Non-pigmented ciliary epithelial cell (primary cell): ENCODE measurements at places on chromosomes 2 and 18.

GRCh38 chr2:46837112-46837454 is 78.5 kb downstream of the MCFD2 start:
- DNase-seq = no peak

GRCh38 chr2:141569941-141570340 is 560.9 kb downstream of the LRP1B start:
- no peak for DNase-seq

DNA sequence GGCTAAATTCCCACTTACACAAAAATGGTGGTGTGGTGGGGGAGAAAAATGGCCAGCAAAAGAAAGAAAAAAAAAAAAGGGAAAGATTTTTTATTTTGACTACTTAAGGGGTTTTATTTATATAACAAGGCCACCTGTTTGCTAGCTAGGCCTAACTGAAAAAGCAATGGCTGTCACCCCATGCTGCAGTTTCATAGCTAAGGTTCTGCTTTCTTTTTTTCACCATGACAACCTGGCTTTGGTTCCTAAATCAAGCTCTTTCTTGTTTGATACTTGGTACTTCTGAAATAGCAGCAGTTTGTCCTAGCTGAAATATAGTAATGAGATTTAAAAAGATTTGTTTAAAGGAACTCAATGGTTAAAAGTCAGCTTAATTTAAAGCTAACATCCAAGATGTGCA is 433.2 kb upstream of the MEX3C start:
- no peak for DNase-seq

DNA sequence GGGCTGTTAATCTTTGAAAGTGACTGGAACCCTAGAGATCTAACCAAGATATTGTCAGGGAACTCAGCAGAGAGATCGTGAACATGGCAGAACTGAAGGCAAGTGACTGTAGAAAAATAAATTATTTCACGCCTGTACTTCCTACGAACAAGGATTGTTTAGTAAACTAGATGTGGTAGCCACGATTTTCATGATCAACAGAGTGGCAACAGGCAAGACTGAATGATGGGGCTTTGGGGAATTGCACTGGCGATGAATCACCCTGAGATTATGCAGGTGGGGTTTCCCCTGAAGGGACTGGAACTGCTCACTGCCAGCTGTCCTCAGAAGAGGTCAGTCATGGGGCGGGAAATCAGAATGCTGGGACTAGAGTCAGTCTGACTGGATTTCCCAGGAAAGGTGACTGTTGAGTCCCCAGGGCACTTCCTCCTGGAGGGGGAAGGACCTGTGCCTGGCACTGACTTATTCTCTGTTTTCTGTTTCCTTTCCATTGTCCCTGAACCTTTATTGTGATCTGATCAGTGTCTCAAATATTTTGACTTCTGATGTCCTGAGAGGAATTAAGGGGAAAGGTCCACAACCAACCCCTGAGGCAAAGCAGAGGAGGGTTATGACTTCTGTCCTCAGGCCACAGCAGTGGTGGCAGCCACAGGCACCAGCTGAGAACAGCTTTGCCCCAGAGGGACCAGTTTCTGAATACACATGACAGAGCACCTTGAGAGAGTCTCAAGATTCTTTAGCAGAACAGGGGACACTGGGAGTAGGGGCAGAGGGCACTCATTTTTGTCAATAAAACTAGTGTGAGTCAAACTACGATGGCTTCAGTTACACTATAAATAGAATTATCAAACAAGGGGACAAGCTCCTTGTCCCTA is 70.0 kb downstream of the NAB1 start:
- DNase-seq = no peak

DNA sequence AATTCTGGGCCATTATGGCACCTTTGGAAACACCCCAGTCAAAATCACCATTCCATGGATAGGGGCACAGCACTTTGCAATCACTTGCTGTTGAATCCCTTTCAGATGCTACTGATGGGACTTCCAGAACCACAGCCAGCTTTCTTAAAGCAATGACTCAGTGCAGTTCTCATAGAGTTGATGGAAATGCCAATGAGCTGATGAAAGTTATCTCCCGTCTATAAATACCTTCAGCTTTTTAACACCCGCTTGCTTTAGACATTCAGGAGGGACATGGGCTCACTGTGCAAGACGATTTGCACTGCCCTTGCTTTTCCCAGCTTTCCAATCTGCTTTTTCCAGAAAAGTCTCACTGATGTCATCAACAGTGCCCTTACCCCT is 66.7 kb upstream of the RPL31 start:
- no peak for DNase-seq

GRCh38 chr2:1483551-1483950 is 70.3 kb downstream of the TPO start:
- no peak for DNase-seq

DNA sequence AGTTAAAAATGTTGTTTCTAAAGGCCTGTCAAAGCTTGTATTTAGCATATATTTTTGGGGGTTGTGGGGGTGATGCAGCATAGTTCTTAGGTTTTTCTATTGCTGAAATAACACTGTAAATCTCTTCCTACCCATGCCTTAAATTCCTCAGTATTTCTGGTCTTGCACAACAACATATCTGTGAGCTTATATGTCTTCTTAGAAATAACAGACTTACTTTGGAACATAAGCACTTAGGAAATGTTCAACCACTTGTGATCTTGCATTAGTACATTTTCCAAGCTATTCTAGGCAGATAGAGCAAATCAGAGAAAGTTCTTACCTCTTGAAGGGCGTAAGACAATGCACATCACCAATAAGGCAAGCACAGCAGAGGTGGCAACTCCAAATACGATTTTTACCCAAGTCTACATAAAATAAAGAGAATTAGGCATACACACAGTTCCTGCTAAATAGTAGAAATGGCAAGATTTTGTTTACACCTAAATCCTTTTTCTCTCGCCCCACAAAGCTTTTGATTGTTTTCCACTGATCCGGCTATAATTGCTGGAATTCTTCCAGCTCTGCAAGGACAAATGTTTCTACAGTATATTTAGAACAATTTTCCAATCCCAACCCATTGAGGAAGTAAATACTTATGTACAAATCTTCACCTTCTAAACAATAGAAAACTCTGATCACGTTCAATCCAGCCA is 512 bp downstream of the FAP start:
- DNase-seq = no peak

- no peak for DNase-seq
Observed at GRCh38 chr2:118604811-118605210, 242.6 kb downstream of the EN1 start.

DNA sequence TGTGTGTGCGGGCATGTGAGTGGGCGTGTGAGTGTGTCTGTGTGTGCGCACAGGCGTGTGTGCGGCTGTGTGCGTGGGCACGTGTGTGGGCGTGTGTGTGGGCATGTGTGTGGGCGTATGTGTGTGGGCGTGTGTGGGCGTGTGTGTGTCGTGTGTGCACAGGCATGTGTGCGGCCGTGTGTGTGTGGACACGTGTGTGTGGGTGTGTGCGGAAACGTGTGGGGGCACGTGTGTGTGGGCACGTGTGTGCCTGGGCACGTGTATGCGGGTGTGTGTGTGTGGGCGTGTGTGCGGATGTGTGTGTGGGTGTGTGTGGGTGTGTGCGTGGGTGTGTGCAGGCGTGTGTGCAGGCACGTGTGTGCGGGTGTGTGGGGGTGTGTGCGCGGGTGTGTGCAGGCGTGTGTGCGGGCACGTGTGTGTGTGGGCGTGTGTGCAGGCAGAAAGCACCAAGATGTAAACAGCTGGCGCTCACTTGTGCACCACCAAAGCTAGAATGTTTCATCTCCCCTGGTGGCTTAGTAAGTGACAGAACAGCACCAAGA is 31.2 kb upstream of the ALKAL2 start:
- no peak for DNase-seq

DNA sequence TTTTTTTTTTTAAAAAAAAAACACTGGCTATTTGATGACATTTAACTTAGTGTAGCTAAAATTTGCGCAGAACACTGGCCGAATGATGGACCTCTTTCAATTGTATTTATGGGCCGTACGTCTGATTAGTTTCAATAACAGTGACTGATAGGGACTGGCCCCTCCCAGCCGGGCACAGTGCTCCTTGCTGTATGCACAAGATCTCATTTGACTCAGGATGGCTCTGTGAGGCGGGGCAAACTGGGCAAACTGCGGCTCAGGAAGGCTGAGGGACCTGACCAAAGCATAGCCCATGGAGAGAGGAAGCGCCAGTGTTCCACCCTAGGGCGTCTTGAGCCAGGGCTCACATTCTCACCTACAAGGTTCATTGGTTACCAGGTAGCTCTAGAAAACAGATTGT is 21.2 kb downstream of the TRAF3IP1 start:
- no peak for DNase-seq

DNA sequence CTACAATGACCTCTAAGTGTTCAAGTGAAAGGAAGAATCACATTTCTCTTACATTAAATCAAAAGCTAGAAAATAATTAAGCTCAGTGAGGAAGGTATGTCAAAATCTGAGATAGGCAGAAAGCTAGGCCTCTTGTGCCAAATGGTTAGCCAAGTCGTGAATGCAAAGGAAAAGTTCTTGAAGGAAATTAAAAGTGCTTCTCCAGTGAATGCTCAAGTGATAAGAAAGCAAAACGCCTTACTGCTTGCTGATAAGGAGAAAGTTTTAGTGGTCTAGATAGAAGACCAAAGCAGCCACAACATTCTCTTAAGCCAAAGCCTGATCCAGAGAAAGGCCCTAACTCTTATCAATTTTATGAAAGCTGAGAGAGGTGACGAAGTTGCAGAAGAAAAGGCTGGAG is 932.3 kb upstream of the ACVR2A start:
- no peak for DNase-seq

GRCh38 chr18:10100941-10101701 is 187.3 kb downstream of the VAPA start:
- DNase-seq = no peak

DNA sequence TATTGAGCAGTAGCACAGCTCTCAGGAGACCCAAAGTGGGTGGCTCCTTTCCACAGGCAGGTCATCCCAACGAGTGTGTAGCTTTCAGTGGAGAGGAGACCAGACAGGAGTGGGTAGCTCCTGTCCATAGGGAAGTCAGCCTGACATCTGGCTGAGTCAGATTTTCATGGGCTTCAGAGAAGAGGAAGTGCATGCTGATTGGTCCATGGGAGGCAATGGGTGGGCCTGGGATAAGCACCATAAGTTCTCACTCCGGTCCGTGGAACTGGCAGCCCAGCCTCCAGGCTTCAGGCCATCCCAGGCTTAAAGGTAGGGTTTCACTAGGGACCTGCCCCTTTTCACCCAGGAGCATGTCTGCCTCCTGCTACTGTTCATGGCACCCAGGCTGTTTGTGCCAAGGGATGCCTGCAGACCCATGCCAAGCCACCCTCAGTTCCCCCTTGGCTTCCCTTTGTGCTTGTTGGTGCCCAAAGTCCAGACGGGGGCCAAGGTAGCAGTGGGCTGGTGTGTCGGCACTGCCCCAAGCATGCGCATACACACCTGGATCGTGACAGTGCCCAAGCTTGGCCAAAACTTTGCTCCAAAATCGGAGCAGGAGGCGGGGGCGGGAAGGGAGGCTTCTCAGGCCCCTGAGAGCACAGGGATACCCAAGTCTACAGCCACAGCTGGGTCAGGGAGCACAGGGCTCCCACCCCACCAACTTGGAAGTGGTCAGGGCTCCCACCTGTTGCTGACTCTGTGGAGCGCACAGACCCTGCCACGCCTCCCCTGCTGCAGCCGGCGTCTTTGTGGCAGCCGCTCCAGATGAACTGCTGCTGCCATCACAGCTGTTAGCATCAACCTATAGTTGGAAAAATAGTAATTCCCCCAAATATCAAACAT is 26.4 kb downstream of the MARCHF7 start:
- DNase-seq = no peak

GRCh38 chr2:69221960-69222751 is 164.9 kb downstream of the GFPT1 start:
- no peak for DNase-seq

DNA sequence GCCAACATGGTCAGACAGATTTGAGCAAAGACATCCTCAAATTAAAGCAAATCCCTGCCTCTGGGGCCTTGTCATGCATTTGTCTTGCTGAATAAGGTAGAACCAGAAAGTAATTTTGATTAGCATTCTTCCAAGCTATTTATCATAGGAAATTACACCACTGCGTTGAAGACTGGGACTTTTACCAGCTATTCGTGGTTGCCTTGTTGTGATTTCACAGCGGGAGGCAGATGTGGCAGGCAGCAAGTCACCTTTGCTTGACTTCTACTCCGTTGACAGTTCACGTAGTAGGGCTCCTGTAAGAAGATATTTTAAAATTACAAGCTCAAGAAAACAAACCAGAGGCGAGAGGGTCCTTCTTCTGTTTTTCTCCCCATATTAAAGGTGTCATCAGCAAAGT is 80.6 kb downstream of the EN1 start:
- no peak for DNase-seq

DNA sequence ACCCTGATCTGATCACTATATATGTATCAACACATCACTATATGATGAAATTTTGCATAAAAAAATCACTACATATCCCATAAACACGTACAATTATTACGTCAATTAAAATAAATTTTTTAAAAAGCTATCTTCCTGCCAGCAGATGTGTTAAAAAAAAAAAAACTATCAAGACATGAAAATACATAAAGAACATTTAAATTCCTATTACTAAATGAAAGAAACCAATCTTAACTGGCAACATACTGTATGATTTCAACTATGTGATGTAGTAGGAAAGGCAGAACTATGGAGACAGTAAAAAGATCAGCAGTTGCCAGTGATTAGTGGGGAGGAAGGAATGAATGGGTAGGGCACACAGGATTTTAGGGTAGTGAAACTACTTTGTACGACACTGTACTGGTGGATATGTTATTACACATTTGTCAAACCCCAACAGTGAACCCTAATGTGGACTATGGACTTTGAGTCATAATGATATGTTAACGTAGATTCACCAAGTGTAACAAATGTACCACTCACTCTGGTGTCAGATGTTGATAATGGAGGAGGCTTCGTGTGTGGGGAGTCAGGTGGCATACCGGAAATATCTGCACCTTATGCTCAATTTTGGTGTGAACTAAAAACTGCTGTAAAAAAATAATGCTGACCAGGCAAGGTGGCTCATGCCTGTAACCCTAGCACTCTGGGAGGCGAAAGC is 27.4 kb downstream of the USP34 start:
- no peak for DNase-seq

- DNase-seq = no peak
Observed at GRCh38 chr18:49876536-49876935, 63.2 kb upstream of the ACAA2 start.

DNA sequence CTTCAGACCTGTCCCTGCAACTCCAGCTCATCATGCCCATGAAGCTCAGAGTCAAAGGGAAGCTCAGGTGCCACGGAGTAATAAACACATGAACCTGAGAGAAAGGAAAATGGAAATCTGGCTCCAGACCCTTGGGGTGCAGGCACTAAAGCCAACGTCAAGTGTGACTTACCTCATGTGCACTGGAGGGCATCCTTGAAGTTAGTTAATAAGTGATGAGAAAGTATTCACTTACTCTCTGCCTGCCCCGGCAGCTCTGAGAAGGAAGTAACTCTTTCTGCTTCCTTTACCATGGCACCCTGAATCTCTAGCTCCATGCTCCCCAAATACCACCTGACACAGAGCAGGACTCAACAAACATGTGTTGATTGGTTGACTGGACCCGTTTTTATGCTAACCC is 21.4 kb upstream of the AGAP1 start:
- DNase-seq = no peak
